ENCODE measurements at places on chromosomes 1 and 21.

GRCh38 chr1:17207540-17207939 lies 2.6 kb downstream of the PADI1 start:
- H3K4me1 ChIP-seq = peaks cover 32% of the 10 kb centered on the region
- H3K4me3 ChIP-seq = peak overlapping the region; percentile 43
- no peaks in the 10 kb centered on the region for H3K27me3 ChIP-seq
- no peak for DNase-seq
- no peaks in the 10 kb centered on the region for H3K36me3 ChIP-seq
- H3K27ac ChIP-seq = peak overlapping the region; percentile 91

- H3K4me1 ChIP-seq = peaks cover 4% of the 10 kb centered on the region
- H3K27me3 ChIP-seq = no peaks in the 10 kb centered on the region
- no peak for DNase-seq
- H3K27ac ChIP-seq = no peak overlapping the region
- no peaks in the 10 kb centered on the region for H3K36me3 ChIP-seq
These were observed 137.6 kb upstream of the SGIP1 start for GRCh38 chr1:66396212-66396890.

- no peaks in the 10 kb centered on the region for H3K36me3 ChIP-seq
- H3K4me3 ChIP-seq = peak within 1 kb of the TSS; percentile 44
- H3K27me3 ChIP-seq = no peaks in the 10 kb centered on the region
- H3K4me1 ChIP-seq = peaks cover 35% of the 10 kb centered on the region
- no peak within 1 kb of the TSS for H3K27ac ChIP-seq
These were observed at the start of gene LRRC7 for GRCh38 chr1:69567652-69568420. Gene LRRC7, plus strand, starts transcription at chr1:69567922. Its CDS starts 718 bp downstream, at chr1:69568640.

- no peak for DNase-seq
- no peaks in the 10 kb centered on the region for H3K27me3 ChIP-seq
- H3K4me1 ChIP-seq = no peaks in the 10 kb centered on the region
- no peak overlapping the region for H3K4me3 ChIP-seq
- no peaks in the 10 kb centered on the region for H3K36me3 ChIP-seq
These were observed 12.8 kb downstream of the PPFIA4 start for GRCh38 chr1:203038891-203039608.

DNA sequence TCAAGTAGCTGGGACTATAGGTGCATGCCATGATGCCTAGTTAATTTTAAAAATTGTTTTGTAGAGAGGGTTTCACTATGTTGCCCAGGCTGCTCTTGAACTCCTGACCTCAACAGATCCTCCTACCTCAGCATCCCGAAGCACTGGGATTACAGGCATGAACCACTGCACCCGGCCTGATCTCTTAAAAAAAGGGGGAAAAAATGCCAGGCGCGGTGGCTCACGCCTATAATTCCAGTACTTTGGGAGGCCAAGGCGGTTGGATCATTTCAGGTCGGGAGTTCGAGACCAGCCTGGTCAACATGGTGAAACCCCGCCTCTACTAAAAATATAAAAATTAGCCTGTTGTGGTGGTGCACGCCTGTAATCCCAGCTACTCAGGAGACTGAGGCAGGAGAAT lies 13.2 kb downstream of the AVPR1B start:
- no peaks in the 10 kb centered on the region for H3K4me1 ChIP-seq
- no peaks in the 10 kb centered on the region for H3K36me3 ChIP-seq
- H3K27me3 ChIP-seq = peaks cover 23% of the 10 kb centered on the region
- H3K27ac ChIP-seq = no peak overlapping the region
- no peak overlapping the region for H3K4me3 ChIP-seq
- DNase-seq = no peak

- no peaks in the 10 kb centered on the region for H3K4me1 ChIP-seq
- H3K36me3 ChIP-seq = peaks cover 88% of the 10 kb centered on the region
- no peak for DNase-seq
- H3K4me3 ChIP-seq = no peak overlapping the region
These were observed 136.0 kb downstream of the PLXNA2 start for GRCh38 chr1:208108213-208108608.

Measured in esophagus squamous epithelium (tissue), 5 donors.